ENCODE measurements at places on chromosomes 1 and 21.
A peak's percentile ranks its signal among the peaks of the same experiment; 100 is the strongest.

- no peaks in the 10 kb centered on the region for H3K27me3 ChIP-seq
- H3K36me3 ChIP-seq, result no peaks in the 10 kb centered on the region
- H3K4me1 ChIP-seq, result peaks cover 5% of the 10 kb centered on the region
- H3K27ac ChIP-seq, result no peak overlapping the region
- no peak overlapping the region for H3K4me3 ChIP-seq
These were observed 101.2 kb downstream of the INTS7 start for GRCh38 chr1:211933946-211934714.

GRCh38 chr1:37828410-37829074, 20.5 kb upstream of the YRDC start:
- H3K27ac ChIP-seq, result no peak overlapping the region
- no peak for DNase-seq
- H3K4me1 ChIP-seq, result no peaks in the 10 kb centered on the region
- no peaks in the 10 kb centered on the region for H3K27me3 ChIP-seq

GRCh38 chr21:22374218-22374969, 1376.2 kb downstream of the NCAM2 start:
- H3K27ac ChIP-seq, result no peak overlapping the region
- H3K4me1 ChIP-seq, result peaks cover 2% of the 10 kb centered on the region
- peak; percentile 48 for DNase-seq
- H3K27me3 ChIP-seq, result peaks cover 24% of the 10 kb centered on the region

DNA sequence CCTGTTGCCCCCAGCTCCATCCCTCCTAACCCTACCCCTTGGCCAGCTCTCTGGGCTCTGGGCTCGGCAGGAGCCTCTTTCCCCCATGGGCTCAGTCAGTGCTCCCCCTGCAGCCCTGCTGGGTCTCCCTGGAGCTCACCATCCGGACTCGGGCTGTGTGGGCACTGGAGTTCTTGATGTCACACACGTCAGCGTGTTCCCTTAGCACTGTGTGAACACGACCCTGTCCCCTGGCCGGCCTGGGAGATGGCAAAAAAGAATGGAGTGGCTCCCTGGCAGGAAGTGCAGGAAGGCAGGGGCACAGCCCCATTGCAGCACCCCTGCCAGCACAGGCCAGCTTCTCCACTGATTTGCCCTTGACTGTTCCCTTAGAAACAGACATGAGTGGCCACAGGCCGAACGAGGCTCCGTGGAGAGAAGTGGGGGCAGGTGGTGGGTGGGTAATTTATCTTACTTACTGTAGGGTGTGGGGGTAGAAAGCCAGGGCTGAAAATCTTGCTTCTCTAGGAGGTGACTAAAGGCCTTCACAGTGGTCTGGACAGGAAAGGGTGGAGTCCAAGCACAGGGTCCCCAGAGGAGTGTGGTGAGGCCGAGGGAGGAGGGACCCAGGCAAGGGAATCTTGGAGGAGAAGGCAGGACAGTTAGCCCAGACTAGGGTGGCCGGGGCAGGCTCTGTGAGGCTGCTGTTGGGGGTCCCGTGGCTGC, 381.7 kb upstream of the VAMP3 start:
- DNase-seq, result no peak
- no peak overlapping the region for H3K27ac ChIP-seq
- H3K36me3 ChIP-seq, result no peaks in the 10 kb centered on the region
- no peaks in the 10 kb centered on the region for H3K27me3 ChIP-seq
- H3K4me3 ChIP-seq, result no peak overlapping the region
